ENCODE measurements at places on chromosomes 1 and 21.

DNA sequence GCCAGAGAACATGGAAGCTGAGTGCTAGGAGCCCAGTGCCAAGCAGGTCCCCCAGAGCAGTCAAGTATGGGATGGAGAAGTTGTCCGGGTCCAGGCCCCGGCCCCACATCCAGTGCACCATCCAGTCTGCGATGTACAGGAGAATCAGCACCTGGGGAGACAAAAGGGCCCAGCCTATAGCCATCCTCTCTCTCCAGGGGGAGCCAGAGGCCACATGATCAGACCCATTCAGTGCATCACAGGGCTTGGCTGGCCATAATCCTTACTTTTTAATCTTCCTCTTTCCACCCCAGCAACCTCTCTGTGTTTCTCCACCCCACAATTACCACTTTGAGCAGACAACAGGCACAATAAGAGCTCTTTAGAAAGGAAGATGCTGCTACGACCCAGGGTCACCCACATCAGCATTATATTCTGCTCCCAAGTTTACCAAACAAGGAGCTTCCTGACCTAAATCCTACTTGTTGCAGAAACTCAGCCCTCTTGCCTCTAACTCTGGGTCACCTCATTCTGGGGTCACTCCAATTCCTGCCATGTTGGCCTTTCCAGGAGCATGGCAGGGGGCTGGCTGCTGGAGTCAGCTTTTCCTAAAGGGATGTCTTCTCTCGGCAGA, 16.4 kb upstream of the RAB29 start:
- peak; percentile 76 for DNase-seq

- DNase-seq = no peak
These were observed 907.6 kb upstream of the ADGRL2 start for GRCh38 chr1:80893115-80893514.

DNA sequence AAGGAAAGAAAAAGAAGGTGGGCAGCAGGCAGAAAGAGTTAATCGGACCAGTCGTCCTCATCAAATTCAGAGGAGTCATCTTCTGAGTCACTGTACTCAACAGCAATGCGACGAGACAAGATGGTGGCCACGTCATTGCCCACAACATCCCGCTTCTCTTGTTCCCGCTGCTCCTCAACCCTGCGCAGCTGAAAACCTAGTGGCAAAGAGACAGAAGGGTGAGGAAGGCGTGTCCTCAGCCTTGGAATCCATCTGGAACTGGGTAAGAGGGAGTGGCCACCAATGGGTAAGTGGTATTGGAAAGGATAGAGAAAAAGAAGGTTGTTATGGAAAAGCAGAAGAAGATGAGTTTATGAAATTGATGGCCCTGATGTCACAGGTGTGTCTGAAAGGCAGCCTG, 15.7 kb downstream of the GPR3 start:
- DNase-seq = no peak

DNA sequence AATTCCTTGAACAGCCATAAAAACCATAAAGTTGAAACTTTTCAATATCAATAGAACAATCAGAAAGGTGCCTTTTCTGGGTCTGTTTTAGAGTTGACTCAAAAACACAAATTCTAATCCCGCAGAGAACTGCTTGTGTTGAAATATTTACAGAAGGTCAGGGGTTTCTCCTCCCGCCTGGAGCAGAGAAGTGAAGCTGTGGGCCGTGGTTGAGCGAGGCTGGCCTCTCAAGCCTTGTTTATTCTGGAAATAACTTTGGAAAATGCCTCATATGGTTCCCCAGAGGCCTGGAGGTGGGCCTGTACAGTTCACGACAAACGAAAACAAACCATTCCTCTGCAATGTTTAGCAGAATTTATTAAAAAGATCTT, 90.8 kb upstream of the ERRFI1 start:
- DNase-seq = peak; percentile 35

DNA sequence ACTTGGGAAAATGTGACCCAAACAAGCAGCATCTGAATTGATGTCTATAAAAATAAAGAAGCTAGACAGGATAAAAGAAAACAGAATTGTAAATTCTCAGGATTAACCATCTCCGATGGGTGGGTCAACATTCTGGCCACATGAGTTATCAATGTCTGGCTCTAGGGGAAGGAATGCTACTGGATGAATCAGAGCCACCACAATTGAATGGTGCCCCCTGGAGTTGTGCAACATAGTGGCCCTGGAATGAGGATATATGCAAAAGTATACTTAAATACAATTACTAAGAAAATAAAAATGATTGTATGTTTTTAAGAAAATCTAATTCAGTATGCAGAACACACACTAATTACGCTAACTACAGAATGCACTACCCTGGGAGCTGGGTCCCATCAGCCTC, 185.6 kb downstream of the TGFBR3 start:
- no peak for DNase-seq

- DNase-seq = no peak
These were observed 57.0 kb downstream of the YARS1 start for GRCh38 chr1:32759997-32760623.

Measured in HEK293T (cell line).